Activated CD4-positive, alpha-beta T cell treated with anti-CD3 and anti-CD28 coated beads, Interleukin-2, amount 50 U/mL, for 48 hours (primary cell): ENCODE measurements at places on chromosomes 16 and 17.
A peak's percentile ranks its signal among the peaks of the same experiment; 100 is the strongest.

DNA sequence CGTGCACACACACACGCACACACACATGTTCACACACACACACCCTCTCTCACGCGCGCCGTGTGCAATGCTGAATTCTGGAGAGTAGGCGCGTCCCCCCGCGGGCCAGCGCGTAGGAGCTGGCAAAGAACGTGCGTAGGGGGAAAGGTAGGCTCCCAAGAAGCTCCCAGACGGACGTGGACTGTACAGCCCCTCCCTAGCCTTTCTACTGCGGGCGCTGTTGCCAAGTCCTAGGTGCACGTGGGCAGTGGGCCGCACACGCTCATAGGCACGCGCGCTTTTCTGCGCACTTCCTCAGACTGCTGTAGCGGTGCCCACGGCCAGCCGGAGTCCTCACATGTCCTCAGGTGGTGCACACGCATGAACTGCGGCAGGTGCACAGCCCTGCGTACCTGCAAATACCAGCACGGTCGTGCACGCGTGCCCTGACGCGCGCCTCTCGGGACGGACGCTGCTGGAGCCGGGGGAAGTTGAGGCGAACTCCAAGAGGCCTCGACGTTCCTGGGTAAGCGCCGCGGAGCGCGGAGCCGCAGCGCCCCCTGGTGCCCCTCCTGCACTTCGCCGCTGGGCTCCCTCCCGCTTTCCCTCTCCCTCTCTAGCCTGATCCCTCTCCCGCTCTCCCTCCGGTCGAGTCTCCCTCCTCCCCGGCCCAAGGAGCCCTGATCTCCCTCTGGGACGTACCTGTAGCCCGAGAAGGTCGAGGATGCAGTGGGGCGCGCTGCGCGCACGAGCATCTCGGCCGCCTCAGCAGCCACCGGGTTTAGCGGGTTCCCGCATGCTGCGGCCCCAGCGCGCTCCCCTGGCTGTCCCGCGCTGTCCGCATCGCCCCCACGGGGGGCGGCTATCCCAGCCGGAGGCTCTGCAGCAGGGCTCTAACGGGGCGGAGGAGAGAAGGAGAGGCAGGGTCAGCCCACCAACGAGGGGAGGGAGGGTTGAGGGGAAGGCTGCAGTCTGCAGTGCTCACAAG lies 749 bp downstream of the GRIN2A start:
- DNase-seq: peak; percentile 58

DNA sequence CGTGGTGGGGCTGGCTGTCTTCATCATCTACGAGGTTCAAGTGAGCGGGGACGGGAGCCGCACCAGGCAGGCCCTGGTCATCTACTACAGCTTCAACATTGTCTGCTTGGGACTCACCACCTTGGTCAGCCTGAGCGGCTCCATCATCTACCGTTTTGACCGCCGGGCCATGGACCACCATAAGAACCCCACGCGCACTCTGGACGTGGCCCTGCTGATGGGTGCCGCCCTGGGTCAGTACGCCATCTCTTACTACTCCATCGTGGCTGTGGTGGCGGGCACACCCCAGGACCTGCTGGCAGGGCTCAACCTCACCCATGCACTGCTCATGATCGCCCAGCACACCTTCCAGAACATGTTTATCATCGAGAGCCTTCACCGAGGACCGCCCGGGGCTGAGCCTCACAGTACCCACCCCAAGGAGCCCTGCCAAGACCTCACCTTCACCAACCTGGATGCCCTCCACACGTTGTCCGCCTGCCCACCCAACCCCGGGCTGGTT lies 5.1 kb upstream of the OTOP3 start:
- no peak for DNase-seq

DNA sequence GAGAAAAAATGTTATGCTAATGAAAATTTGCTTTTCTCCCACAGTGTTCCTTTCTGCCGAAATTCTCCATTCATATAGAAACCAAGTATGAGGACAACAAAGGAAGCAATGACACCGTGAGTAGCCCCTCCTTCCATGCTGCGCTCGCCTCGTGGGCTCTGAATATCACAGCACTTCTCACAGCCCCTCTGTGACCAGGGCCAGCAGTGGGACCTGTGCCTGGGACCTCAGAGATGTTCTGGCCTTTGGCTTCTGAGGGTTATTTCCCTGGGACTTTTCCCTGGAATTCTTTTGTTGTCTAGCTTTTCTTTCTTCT lies 139.6 kb upstream of the NOL11 start:
- no peak for DNase-seq

- DNase-seq: no peak
These were observed 3.5 kb downstream of the ZNF213 start for GRCh38 chr16:3138342-3138741.

DNA sequence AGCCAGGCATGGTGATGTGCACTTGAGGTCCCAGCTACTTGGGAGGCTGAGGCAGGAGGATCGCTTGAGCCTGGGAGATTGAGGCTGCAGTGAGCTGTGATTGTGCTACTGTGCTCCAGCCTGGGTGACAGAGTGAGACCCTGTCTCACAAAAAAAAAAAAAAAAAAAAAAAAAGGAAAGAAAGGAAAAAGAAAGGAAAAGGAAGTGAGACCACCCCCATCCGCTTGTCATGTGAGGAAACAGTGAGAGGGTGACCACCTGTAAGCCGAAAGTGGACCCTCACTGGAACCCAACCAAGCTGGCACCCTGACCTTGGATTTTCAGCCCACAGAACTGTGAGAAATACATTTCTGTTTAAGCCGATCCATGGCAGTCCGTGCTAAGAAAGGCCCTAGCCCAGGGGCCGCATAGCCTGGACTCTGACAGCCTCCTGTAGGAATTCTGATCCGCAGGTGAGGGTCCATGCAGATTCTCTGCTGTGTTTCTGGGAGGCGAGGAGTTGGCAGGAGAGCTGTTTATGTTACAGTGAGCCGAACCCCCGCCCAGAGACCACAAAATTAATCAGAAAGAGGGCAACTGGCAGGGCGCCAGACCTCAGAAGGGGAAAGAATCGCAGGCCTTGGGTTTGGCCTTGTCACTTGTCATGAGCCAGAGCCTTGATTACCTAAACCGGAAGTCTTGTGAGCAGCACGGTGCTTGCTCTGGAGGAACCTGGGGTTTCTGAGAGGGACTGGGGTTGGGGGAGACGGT lies 945 bp downstream of the SGSH start:
- DNase-seq: peak; percentile 95
